ENCODE measurements at places on chromosomes 7 and 10. TPM values are rescaled to one million over a fixed set of nuclear protein-coding genes. Genes with fewer than 3 reads are reported as not detected.

GRCh38 chr7:100681491-100682227 is 8.1 kb downstream of the GNB2 start:
- H3K36me3 ChIP-seq, result peaks cover 34% of the 10 kb centered on the region
- no peak overlapping the region for H3K4me3 ChIP-seq
- no peak for DNase-seq
- peak overlapping the region; percentile 60 for H3K27ac ChIP-seq
- no peaks in the 10 kb centered on the region for H3K27me3 ChIP-seq

DNA sequence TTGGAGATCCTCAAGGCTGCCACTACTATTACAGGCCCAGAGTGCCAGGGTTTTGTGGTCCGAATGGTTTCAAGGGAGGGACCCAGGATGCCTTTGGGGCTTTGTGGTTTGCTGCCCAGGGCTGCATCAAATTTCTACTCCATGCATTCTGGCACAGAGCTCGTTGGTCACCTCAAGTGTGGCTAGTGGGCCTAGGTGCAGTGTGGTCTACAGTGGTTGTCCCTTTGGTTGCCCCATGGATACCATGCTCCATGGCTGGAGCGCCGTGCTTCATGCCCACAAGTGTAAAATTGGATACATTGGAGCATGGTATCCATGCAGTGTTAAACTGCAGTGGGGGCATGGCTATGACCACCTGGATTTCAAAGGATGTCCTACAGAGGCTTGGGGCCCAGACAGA is 5.4 kb upstream of the PRF1 start:
- peaks cover 4% of the 10 kb centered on the region for H3K36me3 ChIP-seq
- H3K27me3 ChIP-seq, result no peaks in the 10 kb centered on the region
- H3K4me1 ChIP-seq, result peaks cover 33% of the 10 kb centered on the region
- no peak overlapping the region for H3K27ac ChIP-seq
- no peak overlapping the region for H3K4me3 ChIP-seq
- no peak for DNase-seq

- DNase-seq, result no peak
- H3K4me1 ChIP-seq, result no peaks in the 10 kb centered on the region
- no peak overlapping the region for H3K4me3 ChIP-seq
- no peaks in the 10 kb centered on the region for H3K36me3 ChIP-seq
- H3K27me3 ChIP-seq, result no peaks in the 10 kb centered on the region
These were observed 273.1 kb downstream of the SEMA3D start for GRCh38 chr7:84913731-84914130.

GRCh38 chr7:89728481-89728880 is 425.8 kb upstream of the STEAP1 start:
- H3K27ac ChIP-seq, result no peak overlapping the region
- no peaks in the 10 kb centered on the region for H3K4me1 ChIP-seq
- no peaks in the 10 kb centered on the region for H3K27me3 ChIP-seq
- no peak for DNase-seq

DNA sequence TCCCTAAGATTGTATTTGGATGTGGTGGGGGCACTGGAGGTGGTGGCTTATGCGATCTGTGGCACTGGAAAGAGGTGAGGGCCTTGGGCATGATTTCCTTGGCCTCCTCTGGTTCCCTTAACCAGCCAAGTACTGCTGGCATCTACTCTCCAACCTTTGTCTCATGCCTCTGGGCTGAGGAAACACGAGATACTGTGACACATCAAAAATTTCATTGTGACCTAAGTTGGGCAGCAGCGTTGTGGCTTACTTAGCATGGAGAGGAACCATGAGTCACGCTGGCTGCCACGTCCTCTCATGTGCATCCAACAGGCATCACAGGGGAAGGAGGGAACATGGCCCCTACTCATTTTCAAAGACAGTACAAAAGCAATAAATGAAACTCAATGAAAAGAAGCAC is 29.7 kb upstream of the GSDME start:
- H3K27ac ChIP-seq, result no peak overlapping the region
- H3K27me3 ChIP-seq, result no peaks in the 10 kb centered on the region
- H3K36me3 ChIP-seq, result peaks cover 13% of the 10 kb centered on the region

GRCh38 chr10:129602938-129603535 is 136.0 kb downstream of the MGMT start:
- H3K4me1 ChIP-seq, result no peaks in the 10 kb centered on the region
- no peak overlapping the region for H3K4me3 ChIP-seq
- H3K27me3 ChIP-seq, result no peaks in the 10 kb centered on the region
- no peak overlapping the region for H3K27ac ChIP-seq

CCSER2 gene
- total RNA-seq, result 86.4 TPM

BUD31 gene
- total RNA-seq, result 94.2 TPM
